ENCODE measurements at places on chromosomes 6 and 20. TPM values are rescaled to one million over a fixed set of nuclear protein-coding genes. Genes with fewer than 3 reads are reported as not detected.

Gene RPL10A
- polyA plus RNA-seq: 5,052 TPM

Gene LTA
- polyA plus RNA-seq: 0.17 TPM

Gene ADTRP
- 0.12 TPM for polyA plus RNA-seq

Gene KHDC1
- 3.6 TPM for polyA plus RNA-seq

Gene TNFRSF6B
- 7.0 TPM for polyA plus RNA-seq

Gene PRKN
- polyA plus RNA-seq: 6.3 TPM

Gene PM20D2
- polyA plus RNA-seq: 10.0 TPM

Gene PLTP
- polyA plus RNA-seq: 188 TPM

Gene FNDC11
- 0.35 TPM for polyA plus RNA-seq

Gene CDH22
- polyA plus RNA-seq: 0.11 TPM

Gene CLIC5
- polyA plus RNA-seq: 42.3 TPM

Gene HLA-DOA
- polyA plus RNA-seq: 2.5 TPM

Gene VSX1
- 0.75 TPM for polyA plus RNA-seq

Gene LRRC1
- 4.3 TPM for polyA plus RNA-seq

Gene SUMO4
- polyA plus RNA-seq: 0.53 TPM

Gene WASF1
- polyA plus RNA-seq: 26.6 TPM

Gene WFDC6
- polyA plus RNA-seq: not detected

Gene FAM209A
- polyA plus RNA-seq: not detected

Gene C2
- 8.6 TPM for polyA plus RNA-seq

Gene OR2J3
- not detected for polyA plus RNA-seq

Gene RAB44
- polyA plus RNA-seq: 0.04 TPM

Gene BYSL
- 8.5 TPM for polyA plus RNA-seq

Gene PCMTD2
- 58.8 TPM for polyA plus RNA-seq

Gene ZNF311
- 1.4 TPM for polyA plus RNA-seq

Gene MRPS26
- 18.4 TPM for polyA plus RNA-seq

Gene LPA
- 0.01 TPM for polyA plus RNA-seq

Gene RRAGD
- 9.0 TPM for polyA plus RNA-seq

Gene BCAS1
- 0.57 TPM for polyA plus RNA-seq

Gene LY6G5C
- 3.7 TPM for polyA plus RNA-seq

Gene MYH7B
- polyA plus RNA-seq: 2.3 TPM

Gene SH3BGRL2
- 10.3 TPM for polyA plus RNA-seq

Gene ENPP4
- 6.5 TPM for polyA plus RNA-seq

Gene BPIFB4
- not detected for polyA plus RNA-seq

Gene PPP1R3D
- polyA plus RNA-seq: 4.1 TPM

Gene RBPJL
- not detected for polyA plus RNA-seq

Gene WRNIP1
- 33.9 TPM for polyA plus RNA-seq

Gene GPX5
- polyA plus RNA-seq: not detected

Gene PRICKLE4
- 3.0 TPM for polyA plus RNA-seq

Gene LRRC73
- polyA plus RNA-seq: 0.13 TPM

Gene SAPCD1
- polyA plus RNA-seq: 1.6 TPM

Measured in ovary (tissue), 10 donors.